EL (cell line): ENCODE measurements at places on chromosomes 12 and 14.

GRCh38 chr14:61355892-61356325 is 34.5 kb downstream of the PRKCH start:
- peak; percentile 76 for DNase-seq

DNA sequence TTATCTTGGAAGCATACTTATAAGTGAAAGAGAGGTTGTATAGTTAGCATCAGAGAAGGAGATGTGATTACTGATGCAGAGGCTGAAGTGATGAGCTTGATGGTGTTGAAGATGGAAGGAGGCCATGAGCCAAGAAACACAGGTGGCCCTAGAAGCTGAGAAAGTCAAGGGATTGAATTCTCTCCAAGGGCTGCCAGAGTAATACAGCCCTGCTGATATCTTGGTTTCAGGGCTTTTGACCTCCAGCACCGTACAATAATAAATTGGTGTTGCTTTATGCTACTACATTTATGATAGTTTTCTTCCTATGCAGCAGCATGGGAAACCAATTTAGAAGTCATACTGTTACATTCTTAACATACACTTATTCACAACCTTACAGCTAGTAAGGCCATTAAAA is 1133.3 kb downstream of the AACS start:
- no peak for DNase-seq

- DNase-seq: no peak
Observed at GRCh38 chr12:119423285-119423684, 88.8 kb downstream of the CCDC60 start.

GRCh38 chr12:69102856-69103255 is 136.5 kb upstream of the CPSF6 start:
- DNase-seq: no peak

DNA sequence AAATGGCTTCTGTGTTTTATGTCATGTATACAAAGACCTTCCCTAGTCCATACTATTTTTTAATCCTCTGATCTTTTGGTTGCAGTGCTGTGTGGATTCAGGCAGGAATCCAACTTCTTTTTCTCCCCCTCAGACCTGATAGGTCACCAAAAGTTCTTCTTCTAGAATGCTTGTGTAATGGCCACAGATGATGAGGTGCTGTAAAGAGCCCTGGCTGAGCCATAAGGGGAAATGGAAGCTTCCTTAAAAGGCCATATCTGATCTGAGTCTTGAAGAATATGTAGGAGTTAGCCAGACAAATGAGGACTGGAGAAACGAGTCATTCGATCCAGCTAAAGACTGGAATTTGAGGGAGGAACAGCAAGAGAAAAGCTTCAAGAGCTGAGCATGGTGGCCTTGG is 353.9 kb downstream of the PCNX1 start:
- peak; percentile 25 for DNase-seq

- peak; percentile 1 for DNase-seq
Observed at GRCh38 chr12:84397263-84397662, 515.3 kb downstream of the SLC6A15 start.

DNA sequence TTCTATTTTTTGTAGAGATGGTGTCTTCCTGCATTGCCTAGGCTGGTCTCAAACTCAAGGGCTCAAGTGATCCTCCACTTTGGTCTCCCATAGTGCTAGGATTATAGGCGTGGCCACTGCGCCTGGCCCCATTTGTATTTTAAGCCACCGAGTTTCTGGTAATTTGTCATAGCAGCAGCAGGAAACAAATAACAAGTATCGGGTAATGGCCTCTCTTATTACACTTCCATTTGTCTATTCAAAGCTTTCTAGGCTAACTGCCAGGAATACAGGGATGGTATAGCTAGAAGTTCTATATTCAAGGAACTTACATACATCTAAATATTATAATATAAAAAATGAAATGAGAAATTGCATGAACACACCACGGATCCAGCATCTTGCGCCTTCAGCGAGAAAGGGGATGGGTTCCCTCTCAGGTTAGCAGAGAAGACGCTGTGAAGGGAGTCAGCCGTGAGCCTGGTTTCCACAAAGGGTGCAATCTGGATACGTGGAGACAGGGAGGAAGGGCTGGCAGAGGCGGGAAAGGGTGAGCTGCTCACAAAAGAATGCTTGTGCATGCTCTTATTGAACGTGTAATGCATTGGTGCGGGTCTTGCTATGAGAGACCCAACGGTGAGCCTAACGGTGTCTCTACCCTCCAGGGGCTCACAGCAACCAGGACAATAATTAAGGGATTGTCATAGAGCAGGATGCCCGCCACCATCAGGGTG is 9.5 kb downstream of the BDKRB1 start:
- DNase-seq: no peak

DNA sequence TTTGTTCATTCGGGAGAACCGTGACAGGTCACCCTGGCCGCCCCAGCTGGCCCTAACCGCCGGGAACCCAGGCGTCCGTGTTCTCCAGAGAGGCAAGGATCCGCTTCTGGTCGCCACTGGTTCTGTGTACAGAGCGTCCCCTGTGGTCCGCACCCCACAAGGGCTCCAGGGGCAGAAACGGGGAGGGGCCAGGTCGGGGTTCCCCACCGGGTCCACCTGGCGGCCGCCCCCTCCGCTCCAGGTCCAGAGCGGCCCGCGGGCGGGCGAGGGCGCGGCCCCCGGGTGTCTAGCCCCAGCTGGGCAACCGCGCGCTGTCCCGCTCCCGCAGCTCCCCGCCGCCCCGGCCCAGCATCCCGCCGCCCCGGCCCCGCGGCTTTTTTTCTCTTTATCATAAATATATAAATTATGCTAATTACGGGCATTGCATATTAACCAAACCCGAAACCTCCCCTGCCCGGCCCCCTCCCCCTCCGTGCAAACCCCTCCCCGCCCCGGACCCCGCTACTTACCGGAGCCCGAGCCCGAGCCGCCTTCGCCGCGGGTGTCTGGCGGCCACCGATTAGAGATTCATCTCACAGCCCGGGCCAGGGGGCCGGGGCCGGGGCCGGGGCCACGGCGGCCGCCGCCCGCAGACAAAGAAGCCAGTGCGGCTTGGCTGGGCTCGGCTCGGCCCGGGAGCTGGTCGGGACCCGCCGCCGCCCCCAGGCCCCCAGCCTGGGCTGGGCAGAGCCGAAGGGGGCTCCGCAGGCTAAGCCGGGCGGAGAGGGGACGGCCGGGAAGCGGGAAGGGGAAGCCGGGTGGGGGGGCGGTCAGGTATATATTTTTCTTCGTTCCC is 512 bp downstream of the POU6F1 start:
- peak; percentile 29 for DNase-seq

- DNase-seq: no peak
Observed at GRCh38 chr14:92619671-92620456, 106.3 kb downstream of the RIN3 start.

- DNase-seq: peak; percentile 65
Observed at GRCh38 chr12:666766-667308, 3.6 kb upstream of the NINJ2 start.

- DNase-seq: no peak
Observed at GRCh38 chr12:106067606-106068205, 71.0 kb downstream of the NUAK1 start.

- peak; percentile 40 for DNase-seq
Observed at GRCh38 chr12:69685810-69686209, 13.3 kb downstream of the BEST3 start.

DNA sequence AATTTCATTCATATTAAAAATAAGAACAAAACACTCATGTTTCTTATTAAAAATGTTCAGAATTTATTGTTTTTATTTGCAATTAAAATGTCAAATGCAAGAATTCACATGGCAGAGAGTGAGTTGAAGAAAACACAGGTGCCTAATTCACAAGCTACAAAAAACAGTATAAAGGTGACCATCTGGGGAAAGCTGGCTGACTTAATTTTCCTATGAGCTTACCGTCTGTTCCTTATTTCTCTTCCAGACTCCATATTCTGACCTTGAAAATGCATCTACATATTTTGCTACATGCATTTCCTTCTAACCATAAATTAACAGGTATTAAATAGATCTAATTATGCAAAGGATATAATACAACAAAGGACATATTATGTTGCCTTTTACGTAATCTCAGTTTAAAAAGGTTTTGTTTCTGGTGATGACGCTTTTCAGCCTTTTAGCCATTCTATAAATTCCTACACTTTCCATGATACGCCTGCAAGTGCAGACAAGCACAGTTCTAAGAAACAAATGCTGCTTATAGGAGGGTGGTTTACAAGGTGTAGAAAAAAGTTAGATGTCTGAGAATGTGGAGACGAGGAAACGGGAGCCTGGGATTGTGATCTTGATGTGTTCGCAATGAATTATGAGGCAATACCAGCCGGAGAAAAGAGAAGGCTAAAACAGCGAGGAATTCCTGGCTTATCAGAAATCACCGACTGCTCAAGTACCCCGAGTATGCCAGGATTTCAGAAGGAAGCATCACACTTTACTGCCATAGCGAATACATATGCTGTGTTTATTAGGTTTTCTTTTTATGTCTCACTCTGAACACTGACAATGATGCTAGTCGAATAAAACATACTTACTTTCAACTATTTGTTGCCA is 24.6 kb downstream of the LIN7A start:
- DNase-seq: peak; percentile 16

- DNase-seq: no peak
Observed at GRCh38 chr14:20757965-20758364, 10.2 kb upstream of the EDDM3B start.

- peak; percentile 85 for DNase-seq
Observed at GRCh38 chr14:34714320-34715126, at the start of gene CFL2. CFL2 (minus strand) TSS chr14:34714593; CDS start chr14:34714540, 53 bp downstream.

DNA sequence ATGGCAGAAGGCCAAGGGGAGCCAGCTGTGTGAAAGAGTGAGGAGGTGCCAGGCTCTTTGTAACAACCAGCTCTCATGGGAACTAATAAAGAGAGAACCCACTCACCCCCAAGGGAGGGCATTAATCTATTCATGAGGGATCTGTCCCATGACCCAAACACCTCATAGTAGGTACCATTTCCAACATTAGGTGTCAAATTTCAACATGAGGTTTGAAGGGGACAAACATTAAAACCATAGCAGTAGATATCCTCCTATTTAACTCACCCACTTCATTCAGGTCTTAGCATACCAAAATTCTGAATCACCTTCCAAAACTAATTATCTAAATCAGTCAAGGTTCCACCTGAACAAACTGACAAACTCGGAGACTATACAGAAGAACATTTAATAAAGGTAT is 75.3 kb downstream of the PPFIA2 start:
- no peak for DNase-seq

- DNase-seq: no peak
Observed at GRCh38 chr12:116026768-116027550, 250.5 kb downstream of the MED13L start.

- no peak for DNase-seq
Observed at GRCh38 chr12:104544836-104545235, 88.1 kb downstream of the CHST11 start.

DNA sequence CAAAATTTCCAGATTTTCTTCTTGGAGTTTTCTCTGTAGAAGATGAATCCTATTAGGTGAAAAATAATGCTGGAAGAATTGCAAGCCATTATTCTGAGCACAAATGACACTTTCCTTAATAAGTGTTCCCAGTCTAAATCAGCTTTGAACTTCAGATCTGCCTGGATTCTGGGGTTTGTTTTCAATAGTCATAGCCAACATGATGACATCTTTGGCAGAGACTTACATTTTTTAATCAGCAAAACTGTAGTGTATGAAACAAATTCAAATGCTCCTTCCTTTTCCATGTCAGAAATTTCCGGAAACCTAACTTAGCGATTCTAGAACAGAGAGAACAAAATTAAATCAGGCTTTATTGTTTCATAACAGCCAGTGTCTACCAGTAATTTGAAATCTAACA is 88.5 kb downstream of the TSPAN8 start:
- no peak for DNase-seq

DNA sequence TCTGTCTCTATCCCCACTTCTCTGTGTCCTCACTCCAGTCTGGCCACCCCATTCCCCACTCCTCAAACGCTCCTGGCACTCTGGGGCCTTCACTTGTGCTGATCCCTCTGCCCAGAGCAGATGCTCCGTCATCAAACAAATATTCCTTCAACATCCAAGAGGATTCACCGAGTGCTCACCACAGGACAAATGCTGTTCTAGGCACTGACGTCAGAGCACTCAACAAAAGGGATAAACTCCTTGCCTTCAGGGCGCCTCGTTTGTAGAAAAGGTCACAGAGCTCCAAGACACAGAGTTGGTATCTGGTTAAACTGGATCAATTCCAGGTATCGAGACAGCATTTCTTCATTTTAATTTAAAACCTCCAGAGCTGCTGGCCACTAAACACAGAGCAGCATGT is 35.3 kb downstream of the PSMC1 start:
- DNase-seq: peak; percentile 65

DNA sequence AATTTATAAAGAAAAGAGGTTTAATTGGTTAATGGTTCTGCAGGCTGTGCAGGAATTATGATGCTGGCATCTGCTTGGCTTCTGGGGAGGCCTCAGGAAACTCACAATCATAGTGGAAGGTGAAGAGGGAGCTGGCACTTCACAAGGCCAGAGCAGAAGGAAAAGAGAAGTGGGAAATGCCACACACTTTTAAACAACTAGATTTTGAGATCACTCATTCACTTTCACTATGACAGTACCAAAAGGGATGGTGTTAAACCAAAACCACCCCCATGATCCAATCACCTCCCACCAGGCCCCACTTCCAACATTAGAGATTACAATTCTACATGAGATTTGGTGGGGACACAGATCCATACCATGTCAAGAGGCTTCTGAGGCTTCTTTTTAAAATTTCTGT is 62.6 kb downstream of the SLC38A4 start:
- DNase-seq: no peak

DNA sequence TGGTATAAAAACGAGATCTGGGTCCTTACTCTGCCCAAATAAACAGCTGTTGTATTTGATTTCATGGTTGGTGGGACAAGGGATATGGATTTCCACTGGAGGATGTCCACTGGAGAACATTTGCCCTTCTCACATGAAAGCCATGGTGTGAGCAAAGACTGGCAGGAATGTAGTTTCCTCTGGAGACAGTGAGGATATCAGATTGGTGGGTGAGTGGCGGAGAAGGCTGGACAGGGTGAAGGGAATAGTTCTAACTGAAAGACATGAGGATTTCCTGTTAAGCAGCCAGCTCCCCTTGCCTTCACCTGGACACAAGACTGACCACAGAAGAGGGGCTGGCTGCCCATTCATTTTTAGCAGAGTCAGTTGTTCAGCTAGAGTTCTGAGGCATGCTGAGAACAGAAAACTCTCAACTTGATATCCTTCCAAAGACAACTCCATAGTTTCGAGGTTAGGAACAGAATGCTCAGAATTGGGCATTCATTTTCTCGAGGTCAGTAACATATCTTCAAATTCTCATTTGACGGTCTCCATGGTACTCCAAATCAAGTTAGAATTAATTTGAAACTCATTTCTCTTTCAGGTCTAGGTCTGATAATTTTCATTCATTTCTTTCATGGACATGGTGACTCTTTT is 365.7 kb downstream of the LRIG3 start:
- DNase-seq: no peak

DNA sequence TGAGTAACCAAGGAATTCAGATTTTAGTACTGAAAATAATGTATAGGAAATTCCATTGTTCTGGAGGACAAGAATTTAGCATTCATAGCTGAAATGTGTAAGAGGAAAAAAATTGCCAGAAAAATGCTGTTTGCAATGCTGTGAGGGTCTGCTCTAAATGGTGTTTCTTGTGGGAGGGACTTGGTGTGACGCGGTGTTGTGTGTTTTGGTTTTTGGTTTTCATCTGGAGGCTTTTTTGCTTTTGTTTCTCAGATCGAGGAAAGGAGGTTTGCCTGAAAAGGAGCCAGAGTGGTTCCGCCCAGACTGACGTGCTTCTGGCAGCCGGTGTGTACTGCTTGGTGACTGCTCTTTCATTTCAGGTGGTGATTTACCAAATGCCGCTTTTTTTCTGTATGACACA is 211.8 kb upstream of the HMGA2 start:
- DNase-seq: peak; percentile 44
